ENCODE measurements at places on chromosomes 7 and 10.

GRCh38 chr7:147044941-147045340 is 928.3 kb downstream of the CNTNAP2 start:
- DNase-seq: no peak

DNA sequence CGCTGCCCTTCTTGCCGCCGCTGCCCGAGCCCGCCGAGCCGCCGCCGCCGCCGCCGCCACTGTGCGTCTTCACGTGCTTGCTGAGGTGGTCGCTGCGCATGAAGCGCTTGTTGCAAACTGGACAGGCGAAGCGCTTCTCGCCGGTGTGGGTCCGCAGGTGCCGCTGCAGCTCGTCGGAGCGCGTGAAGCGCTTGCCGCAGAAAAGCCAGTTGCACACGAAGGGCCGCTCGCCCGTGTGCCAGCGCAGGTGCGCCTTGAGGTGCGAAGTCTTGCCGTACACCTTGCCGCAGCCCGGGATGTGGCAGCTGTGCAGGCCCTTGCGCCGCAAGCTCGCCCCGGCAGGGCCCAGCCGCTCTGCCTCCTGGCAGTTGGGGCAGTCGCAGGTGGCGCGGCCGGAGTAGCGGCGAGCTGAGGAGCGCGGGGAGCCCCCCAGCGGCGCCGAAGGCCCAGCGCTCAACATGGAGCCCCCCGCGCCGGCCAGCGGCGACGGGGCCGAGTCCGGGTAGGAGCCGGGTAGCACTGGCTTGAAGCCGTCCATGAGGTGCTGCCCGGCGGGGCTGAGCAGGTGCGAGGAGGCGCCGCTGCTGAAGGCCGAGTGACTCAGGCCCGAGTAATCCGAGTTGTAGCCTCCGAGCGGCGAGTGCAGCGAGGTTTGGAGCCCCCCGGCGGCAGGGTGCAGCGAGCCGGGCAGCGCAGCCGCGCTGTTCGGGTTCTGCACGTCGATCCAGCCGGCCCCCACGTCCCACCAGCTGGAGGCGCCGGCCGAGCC is 2.1 kb downstream of the SP8 start:
- DNase-seq: peak; percentile 50

GRCh38 chr10:69124563-69125268 is 738 bp downstream of the VPS26A start:
- DNase-seq: peak; percentile 15

DNA sequence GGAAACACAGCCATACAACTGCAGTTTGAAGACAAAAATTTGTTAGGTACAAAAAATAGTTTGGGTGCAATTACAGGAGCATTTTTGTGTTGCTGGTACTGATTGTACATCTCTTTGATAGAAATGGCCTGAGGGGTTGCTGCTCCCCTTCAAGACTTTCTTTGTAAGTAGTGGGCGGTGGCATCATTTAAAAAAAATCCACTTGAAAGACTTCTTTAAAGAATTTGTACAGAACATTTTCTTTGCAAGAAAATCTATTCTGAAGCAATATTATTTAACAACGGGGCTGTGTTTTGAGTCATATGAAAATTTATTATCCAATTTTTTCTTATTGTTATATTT is 144.1 kb upstream of the CAV2 start:
- no peak for DNase-seq

DNA sequence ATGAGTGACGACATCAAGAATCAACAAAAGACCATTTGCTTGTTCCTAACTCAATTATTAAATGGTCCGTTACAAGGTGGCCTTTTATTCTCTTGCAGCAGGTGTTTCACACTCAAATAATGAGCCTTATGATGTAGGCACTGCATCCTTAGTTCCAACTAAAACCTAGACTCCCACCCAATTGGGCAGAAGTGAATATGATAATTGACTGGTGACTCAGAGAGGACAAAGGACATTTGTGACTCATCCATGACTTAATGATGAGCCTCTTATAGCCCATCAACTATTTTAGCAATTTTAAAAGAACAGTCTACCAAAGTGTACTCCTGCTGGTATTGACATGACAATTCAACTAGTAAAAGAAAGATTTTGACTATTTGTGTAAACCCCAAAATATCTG is 1027.8 kb upstream of the PHF14 start:
- no peak for DNase-seq

DNA sequence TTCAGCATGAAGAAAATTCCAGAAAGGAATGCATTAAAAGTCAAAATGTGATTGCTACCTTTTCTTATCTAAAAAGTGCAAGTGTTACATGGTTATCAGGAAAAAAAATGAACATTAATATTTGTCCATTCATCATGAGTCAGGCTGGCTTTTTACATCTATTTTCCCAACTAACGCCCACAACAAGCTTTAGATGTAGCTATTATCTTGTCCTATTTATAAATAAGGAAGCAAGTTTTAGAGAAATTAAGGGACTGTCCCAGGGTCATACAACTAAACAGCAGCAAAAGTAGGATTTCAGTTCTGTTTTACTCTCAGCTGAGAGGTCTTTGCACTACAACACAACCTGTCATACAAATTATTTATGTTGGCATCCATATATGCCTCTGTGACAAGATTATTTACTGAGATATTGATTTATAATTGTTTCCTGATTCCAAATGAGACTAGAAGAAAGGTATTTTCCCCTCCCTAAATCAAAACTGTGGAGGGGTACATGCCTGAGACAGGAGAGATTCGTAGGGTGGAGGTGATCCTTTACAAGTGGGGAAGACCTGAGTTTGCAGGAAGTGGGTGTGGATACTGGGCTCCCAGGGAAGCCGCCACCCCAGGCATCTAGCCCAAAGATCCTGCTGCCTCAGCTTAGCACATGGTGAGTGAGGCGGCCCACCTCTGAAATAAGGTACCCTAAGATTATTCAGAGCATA is 57.2 kb upstream of the ARID5B start:
- DNase-seq: no peak

- no peak for DNase-seq
These were observed 803.2 kb downstream of the PHTF2 start for GRCh38 chr7:78601728-78602127.

- DNase-seq: peak; percentile 25
These were observed 49.7 kb downstream of the CPEB3 start for GRCh38 chr10:92241158-92241500.

- no peak for DNase-seq
These were observed 98.1 kb downstream of the MBL2 start for GRCh38 chr10:52674474-52674873.

- DNase-seq: no peak
These were observed 207.8 kb upstream of the IMMP2L start for GRCh38 chr7:111770116-111770515.

- DNase-seq: no peak
These were observed 52.8 kb upstream of the KCNIP2 start for GRCh38 chr10:101896225-101896877.

DNA sequence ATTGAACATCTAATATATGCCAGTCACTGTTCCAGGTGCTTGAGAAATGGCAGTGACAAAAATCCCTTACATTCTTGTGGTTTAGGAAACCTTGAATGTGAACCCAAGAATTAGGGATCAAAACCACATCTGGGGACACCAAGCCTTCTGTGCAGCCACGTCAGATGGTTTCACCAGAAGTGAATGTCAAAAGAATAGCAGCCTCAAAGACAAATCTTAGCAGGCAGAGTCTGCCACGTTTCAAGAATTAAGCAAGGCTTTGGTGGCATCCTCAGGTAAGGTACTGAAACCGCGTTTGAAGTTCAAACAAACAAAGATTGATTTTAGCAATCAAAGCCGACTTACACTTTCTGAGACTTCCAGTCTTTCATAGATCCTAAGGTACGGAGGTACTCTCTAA is 225.5 kb upstream of the GNAI1 start:
- DNase-seq: no peak

DNA sequence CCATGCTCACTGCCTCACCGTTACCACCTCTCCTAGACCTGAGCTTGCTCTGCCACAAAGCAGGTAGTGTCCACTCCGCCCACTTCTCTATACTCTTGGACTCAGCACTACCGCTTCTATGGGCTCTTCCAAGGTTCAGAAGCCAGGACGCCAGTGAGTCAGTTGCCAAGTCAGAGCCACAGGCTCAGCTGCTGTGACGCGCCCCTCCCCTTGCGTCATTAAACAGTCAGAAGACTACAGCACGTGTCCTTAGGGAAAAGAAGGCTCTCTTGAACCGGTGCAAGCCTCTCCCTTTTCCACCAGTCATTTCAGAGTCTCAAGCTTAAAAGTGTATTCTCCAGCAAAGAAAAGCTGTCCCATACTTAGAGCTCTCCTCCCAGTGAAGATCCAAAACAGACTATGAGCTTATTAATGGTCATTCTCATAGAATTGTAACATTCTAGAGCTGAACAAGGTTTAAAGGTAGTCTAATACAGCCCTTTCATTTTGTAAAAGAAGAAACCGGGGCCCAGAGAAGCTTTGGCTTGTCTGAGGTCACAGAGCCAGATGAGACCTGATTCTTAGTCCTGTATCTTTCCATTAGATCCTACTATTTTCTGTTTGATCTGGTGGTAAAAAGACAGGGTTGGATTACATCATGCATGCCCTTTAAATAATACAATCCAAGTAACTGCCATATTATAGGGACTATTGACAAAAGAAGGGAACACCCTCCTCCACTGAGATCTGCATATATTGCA is 40.9 kb upstream of the MET start:
- DNase-seq: no peak

DNA sequence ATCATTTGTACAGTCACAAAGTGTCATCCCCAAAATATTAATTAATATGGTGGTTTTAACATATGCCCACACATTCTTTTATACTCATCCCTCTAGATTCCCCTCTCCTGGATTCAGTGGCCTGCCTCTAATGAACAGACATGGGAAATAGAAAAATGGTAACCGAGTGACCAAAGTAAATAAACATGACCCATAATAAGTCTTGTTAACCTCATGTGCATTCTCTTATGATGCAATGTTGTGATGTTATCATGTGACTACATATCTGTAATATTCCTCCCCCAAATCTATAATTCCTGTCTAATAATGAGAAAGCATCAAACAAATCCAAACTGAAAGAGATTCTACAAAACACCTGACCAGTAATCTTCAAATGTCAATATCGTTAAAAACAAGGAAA is 164.5 kb upstream of the PRSS1 start:
- no peak for DNase-seq

DNA sequence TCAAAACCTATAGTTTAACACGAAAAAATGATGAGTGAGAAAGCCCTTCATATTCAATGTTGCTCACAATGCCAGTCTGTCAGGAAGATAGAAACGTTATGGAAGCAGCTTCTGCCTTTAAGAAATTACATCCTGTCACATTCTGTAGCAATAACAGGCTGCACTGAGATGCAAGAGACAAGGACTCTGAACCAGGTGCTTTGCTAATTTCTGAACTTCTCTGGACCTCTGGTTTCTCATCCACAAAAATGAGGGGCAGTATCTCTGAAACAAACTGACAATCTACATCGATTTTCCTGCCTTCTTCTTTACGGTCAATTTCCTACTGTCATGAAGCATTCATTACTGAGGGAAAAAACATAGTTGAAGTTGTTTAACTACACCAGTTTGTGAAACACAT is 234.0 kb downstream of the SNX13 start:
- DNase-seq: no peak

- DNase-seq: peak; percentile 69
These were observed 201.7 kb upstream of the PRSS58 start for GRCh38 chr7:142459551-142459963.

GRCh38 chr7:20542594-20542993 is 72.9 kb upstream of the ABCB5 start:
- no peak for DNase-seq

GRCh38 chr10:90171014-90171722 is 469.8 kb downstream of the KIF20B start:
- no peak for DNase-seq

GRCh38 chr10:36280890-36281499 is 638.9 kb upstream of the FZD8 start:
- DNase-seq: no peak

DNA sequence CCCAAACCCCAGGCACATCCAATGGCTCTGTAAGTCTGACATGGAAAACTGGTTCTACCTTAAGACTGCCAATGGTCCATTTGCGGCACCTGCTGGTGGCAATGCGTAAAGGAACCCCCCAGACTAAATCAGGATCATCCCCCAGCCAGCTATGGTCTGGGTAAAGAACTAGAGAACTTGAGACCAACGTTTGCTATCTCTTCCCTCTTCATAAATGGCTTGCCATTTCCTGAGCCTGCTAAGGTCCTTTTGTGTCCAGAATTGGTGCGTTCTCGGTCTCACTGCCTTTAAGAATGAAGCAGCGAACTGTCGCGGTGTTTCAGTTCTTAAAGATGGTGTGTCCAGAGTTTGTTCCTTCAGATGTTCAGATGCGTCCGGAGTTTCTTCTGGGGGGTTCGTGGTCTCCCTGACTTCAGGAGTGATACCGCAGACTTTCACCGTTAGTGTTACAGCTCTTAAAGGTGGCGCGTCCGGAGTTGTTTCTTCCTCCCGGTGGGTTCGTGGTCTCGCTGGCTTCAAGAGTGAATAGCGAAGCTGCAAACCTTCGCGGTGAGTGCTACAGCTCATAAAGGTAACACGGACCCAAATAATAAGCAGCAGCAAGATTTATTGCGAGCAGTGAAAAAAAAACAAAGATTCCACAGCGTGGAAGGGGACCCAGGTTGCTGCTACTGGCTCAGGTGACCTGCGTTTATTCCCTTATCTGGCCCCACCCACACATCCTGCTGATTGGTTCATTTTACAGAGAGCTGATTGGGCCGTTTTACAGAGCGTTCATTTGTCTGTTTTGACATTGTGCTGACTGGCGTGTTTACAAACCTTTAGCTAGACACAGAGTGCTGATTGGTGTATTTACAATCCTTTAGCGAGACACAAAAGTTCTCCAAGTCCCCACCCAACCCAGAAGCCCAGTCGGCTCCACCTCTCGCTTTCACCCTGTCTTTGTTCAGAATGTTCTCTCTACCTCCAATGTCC is 95.4 kb downstream of the ELMO1 start:
- peak; percentile 52 for DNase-seq

DNA sequence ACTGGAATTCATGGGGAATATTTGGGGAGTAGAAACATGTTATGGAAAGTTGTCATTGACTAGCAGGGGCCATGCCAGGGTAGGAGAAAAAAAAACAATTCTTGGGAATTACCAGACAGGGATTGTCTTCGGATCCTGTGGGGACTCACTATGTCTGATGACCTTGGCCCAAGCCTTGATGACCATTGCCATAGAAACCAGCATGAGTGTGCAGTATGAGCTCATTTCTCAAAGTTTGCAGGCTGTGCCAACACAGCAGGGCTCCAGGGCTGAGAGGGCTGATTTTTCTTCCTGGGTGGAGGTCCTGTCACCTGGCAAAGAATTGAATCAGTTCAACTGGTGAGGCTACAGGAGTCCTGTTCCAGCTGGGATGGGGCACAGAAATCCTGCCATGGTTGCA is 198.3 kb downstream of the ADRA2A start:
- no peak for DNase-seq

- no peak for DNase-seq
These were observed 323.7 kb upstream of the IGFBP3 start for GRCh38 chr7:46244757-46245156.

All from D341Med (cell line).